ENCODE measurements at places on chromosomes 2 and 18.

- no peak for DNase-seq
Observed at GRCh38 chr18:76273956-76274355, 221.1 kb downstream of the ZNF516 start.

- peak; percentile 13 for DNase-seq
Observed at GRCh38 chr18:49238433-49239042, 221.9 kb downstream of the DYM start.

DNA sequence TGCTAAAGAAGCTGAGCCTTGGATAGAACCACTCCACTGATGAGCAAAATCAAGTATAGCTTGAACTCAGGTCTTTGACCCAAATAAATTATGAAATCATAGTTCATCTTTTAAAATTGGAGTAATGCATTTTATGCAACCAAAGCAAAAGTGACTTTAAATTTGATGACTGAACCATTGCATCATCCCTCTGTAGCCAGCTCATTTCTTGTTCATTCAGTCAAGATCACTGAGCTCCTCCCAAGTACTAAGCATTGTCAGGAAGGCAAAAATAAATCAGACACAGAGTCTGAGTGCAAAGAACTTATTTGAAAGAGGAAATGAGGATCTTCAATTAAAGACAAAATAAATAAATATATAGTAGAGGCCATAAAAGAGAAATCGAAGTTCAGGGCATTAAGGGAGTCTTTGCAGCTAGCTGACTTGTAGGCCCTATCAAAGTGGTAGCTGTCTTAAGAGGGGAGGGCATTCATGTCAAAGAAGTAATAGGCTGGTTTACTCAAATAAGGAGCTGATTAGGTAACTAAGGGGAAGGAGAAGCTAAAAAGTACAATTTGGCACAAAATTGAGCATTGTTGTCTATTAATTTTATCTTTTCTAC is 411.8 kb downstream of the MTX2 start:
- no peak for DNase-seq

DNA sequence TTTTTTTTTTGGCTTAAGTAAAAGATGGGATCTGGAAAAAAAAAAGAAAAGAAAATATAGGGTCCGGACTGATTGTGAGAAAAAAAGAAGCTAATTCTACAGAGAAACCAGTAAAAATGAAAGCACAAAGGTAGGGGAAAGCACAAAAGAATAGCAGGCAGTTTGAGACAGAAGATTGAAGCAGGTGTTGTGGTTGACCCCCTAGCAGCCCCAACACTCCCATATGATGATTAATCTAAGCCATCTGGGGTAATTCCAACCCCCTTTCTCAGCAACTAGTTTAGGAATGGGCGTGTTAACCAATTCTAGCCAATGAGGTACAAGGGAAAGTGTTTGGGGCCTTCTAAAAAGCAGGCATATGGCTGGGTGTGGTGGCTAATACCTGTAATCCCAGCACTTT is 77.0 kb downstream of the MBD2 start:
- no peak for DNase-seq

DNA sequence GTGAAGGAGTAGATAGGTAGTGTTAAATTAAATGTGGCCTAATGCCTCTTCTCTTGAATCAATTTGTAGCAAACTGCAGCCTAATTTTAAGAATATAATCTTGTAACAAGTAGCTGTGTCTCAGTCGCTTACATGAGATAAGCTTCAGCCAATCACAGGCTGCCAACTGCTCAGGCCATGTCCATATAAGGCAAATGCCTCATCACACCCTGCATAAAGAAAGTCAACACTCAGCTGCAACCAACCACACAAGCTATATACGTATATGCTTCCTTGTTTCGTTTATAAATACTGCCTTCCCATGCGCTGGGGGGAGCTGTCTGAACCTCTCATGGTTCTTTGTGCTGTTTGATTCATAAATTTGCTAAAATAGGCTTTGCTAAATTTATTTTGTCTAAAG is 476.3 kb downstream of the TRIB2 start:
- DNase-seq: peak; percentile 8

DNA sequence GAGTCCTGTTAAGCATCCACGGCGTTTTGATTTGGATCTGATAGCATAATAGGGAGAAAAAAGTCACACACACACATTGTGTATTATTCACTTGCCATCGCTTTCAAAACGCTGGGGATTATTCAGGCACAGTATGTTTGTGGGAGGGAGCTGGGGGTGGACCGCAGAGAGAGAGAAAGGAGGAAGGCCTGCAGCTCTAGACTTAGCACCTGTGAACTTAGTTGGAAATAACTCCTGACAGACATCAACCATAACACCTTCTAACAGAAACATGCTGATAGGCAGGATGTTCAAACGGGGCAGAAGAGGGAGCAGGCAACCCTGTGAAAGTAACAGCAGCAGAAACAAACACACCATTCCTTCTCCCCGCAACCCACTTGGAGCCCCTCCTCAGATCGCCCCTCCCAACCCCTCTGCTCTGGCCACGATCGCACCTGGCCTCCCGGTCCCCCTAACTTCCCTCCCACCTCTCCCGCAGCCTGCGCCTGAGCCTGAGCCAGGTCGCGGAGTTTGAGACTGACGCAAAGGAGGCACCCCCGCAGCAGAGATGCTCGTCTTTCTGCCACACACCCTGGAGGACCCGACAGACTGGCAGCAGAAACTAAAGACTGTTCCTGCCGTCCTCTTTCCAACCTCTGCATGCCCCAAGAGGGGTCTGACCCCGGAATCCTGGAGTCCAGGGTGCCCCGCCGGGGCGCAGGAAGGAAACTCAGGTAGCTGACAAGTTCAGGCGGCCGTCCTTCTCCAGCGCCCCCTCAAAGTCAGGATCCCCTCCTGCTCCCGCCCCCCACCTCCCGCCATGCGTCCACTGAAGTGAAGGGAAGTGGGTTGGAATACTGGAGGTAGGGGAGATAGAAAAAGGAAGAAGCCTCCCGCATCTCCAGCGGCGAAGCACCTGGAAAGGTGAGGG is 738 bp downstream of the CHST9 start:
- DNase-seq: peak; percentile 38

- DNase-seq: no peak
Observed at GRCh38 chr2:101900375-101900774, 91.4 kb upstream of the IL1R2 start.

DNA sequence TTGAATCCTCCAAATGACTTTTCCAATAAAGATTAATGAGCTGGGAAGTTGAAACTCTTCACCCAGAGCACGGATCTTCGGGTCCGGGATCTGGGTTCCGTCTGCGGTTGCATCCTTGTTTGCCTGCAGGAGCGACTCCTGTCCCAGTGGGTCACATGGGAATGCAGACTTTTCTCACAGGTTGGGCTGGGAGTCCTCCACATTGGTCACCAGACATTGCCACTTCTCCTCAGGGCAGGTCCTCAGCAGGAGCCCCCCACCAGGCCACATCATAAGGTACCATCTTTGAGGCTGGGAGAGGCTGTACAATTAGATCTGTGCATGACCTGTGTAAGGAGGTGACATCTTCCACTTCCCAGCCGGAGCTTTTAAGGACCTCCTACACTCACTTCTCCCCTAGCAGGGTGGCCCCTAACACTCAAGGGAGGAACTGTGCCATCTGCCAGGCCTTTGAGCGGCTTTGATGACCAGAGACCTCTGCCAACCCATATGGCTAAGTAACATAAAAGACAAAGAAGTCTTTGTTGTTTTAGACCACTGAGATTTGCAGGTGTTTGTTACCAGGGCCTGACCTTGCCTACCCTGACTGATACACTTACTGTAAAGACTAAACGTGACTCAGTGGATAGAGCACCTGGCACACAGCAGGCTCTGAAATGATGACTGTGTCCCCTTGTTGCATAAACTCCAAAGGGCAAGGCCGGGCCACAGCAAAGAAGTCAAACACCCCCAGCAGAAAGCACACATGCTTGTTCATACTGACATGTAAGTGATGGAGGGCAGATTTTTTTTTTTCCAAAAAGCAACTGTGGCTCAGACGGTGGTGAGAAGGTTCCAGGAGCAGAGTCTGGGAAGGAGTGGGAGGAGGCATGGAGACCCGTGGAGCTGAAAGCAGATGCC is 7.9 kb upstream of the TEX51 start:
- DNase-seq: no peak

DNA sequence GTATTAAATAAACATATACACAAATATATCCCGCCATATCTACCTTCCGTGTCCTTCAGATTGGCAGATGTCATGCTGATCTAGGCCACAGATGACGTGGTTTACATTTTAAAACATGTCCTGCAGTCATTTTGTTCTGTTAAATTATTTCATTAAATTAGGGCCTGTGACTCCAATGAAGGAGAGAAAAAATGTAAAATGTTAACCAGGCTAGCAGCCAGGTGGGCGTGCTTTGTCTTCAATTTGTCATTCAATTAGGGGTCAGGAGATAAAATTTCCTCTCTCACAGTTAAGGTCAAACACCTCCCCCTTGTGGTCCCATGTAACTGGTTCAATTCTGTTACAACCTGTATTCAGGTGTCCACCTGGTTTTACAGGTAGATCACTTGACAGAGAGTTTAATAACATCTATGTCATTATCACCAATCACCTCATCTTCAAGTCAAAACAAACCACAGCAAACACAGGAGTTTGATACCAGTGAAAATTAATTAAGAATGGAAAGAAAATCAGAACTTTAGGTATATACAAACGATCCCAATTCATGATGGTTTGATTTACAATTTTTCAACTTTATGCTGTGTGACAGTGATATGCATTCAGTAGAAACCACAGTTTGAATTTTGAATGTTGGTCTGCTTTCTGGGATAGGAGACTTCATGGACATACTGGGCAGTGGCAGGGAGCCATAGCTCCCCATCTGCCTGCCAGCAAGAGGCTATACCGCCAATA is 339.4 kb downstream of the CMPK2 start:
- peak; percentile 76 for DNase-seq

DNA sequence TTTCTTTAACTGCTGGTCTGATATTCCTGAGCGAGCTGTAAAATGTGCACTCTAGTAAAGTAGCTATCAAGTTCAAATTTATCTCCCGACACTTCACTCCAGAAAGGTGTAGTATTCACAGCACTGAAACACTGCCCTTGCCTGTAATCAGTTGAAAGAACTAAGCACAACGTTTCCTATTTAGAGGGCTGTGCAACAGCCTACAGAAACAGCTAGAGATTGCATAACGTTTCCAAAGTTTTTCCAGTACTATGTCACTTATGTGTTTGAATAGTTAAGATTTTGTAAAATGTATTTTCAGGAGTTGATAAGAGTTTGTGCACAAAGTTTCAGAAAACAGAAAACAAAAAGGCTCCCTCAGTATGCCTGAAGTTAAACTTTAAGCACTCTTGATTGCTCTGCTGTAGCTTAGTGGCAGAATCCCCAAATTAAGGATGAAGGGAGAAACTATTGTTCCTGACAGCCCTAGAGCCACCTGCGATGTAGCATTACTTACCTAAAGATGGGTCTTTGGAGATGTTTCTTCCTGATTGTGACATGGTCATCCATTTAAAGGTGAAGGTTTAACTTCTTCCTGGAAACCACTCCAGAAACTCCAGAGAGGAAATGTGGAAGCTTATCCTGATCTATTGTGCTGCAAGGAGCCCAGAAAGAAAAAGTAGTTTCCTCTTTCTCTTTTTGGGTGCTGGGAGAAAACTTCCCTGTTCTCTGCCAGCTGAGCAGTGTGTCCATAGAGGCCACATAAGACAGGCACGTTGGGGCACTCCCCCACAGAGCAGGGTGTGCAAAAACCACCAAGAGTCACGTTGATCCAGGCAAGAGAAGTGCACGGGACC is 536 bp downstream of the PDE1A start:
- DNase-seq: no peak

DNA sequence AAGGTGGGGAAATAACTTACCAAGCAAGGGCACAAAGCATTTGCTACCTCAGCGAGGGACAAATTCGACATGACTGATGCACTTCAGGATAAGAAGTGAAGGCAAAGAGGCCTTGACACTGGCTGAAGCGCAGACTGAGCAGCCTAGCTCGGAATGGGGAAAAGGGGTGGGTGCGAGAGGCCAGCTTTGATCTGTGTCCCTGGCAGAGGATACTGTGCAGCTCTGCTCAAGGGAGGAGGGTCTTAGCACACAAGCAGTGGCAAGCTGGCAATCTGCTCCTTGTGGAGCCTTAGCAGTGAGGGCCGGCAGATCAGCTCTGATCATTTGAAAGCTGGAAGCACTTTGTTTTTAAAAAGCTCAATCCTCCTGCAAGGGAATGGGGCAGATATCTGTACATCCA is 222.3 kb downstream of the ZBTB7C start:
- no peak for DNase-seq

DNA sequence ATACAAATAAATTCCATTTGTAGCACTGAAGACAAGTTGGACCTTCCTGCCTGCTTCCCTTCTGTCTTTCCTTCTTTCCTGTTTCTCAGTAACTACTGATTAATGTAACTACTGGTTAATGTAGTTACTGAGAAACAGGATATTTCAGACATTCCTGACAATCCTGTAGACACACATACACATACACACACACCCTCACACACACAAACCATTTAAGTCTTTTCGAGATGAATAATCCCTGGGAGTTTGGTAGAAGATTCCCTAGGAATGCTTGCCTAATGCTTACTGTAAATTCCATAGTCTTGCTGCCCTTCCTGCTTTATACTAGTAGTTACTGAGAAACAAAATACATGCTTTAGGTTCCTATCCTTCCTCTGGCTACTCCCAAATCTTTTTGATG is 83.9 kb downstream of the PIK3C3 start:
- DNase-seq: no peak

DNA sequence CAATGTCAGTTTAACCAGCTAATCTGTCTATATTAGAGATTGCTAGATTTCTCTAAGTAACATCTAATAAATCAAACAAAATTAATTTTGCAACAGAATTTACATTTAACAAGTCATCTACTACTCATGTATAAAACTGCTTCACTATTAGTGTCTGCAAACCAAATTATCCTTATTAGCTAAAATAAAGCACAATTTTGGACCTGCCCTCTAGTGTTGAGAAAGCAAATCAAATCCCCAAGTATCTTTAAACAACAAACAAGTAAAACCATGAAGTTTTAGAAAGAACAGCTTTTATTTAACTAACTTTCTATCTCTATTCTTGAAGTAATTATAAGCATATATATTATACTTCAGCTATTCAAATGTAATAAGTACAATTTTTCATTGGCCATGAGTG is 113.1 kb upstream of the SP3 start:
- no peak for DNase-seq

DNA sequence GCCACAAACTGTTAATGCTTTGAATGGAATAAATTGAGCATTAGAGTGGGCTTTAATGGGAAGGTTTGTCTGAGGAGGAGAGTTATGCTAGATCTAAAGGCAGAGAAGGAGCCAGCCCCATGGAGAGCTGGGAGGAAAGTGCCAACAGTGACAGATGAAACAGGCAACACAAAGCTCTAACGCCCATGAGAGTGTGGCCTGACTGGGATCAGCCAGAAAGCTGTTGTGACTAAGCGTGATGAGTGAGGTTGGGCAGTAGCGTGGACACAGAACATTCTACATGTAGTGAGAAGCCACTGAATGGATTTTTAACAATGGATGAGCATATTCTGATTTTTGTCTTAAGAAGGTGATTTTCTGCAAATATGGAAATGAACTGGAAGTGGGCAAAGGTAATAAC is 185.3 kb upstream of the SIX2 start:
- DNase-seq: no peak

GRCh38 chr18:71114550-71115210 is 825.8 kb downstream of the SOCS6 start:
- no peak for DNase-seq

GRCh38 chr2:73385504-73386341 is at the start of gene ALMS1:
Gene ALMS1 (plus strand): TSS chr2:73385836. CDS start chr2:73385869, 33 bp downstream.
- DNase-seq: peak; percentile 97
